ENCODE measurements at places on chromosomes 2 and 18. TPM values are rescaled to one million over a fixed set of nuclear protein-coding genes. Genes with fewer than 3 reads are reported as not detected.

Gene FN1
- 7,693 TPM for total RNA-seq

Gene GLI2
- 4.7 TPM for total RNA-seq

Gene TNS1
- 45.2 TPM for total RNA-seq

Gene IL18RAP
- total RNA-seq: not detected

Gene NETO1
- total RNA-seq: 0.36 TPM

Gene VRK2
- 27.2 TPM for total RNA-seq

Gene RESP18
- not detected for total RNA-seq

Gene ATOH8
- total RNA-seq: 7.9 TPM

Gene TUBB8B
- total RNA-seq: not detected

Gene CYP1B1
- 1.1 TPM for total RNA-seq

Gene ANKRD30BL
- total RNA-seq: not detected

DNA sequence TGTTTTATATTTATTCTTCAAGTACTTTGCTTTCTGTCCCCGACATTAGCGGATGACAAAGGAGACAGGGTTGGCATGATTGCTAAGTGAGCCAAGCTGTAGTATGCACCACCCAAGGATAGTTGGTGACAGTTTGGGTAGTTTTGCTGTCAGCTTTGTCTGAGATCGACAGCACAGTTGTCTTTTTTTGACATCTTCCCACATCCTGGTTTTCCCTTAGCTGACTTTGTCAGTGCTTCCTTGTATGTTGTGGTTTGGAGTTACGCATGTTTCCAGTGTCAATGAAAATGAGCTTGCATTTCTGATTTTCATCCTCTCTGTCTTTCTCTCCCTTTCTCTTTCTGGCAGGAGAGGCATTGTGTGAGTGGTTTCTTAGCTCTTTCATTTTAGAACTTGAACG lies 44.6 kb upstream of the DOCK10 start:
- H3K4me3 ChIP-seq: no peak overlapping the region
- no peak overlapping the region for H3K27ac ChIP-seq
- H3K27me3 ChIP-seq: no peaks in the 10 kb centered on the region
- peaks cover 5% of the 10 kb centered on the region for H3K4me1 ChIP-seq
- DNase-seq: no peak

GRCh38 chr2:74512744-74513604 lies 1.3 kb upstream of the TLX2 start:
- H3K4me1 ChIP-seq: 0 out of 2 replicates have a peak, but pooled peaks cover 2% of the 10 kb centered on the region
- peaks cover 69% of the 10 kb centered on the region for H3K27me3 ChIP-seq
- H3K27ac ChIP-seq: no peak overlapping the region

DNA sequence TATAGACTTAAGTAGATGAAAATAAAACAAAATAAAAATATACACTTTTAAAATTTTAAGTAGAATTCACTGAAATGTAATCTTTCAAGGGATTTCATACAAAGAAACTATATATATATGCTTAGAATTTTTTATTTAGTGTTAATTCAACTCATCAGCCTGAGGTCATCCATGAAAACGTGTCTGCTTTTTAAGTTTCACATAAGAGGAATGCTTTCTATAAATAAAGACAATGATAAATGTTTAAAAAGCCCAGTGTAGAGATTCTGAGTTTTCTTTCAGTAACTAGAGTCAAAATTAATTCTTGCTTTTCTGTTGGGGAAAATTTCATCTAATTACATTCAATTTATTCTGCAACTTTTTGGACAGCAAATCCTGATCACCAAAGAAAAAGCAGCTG lies 213.3 kb downstream of the MBD5 start:
- H3K4me3 ChIP-seq: no peak overlapping the region
- DNase-seq: peak; percentile 42
- H3K27me3 ChIP-seq: no peaks in the 10 kb centered on the region

GRCh38 chr2:99382143-99382542 lies 45.0 kb downstream of the EIF5B start:
- H3K4me1 ChIP-seq: no peaks in the 10 kb centered on the region
- DNase-seq: no peak
- H3K27me3 ChIP-seq: no peaks in the 10 kb centered on the region
- peaks cover 27% of the 10 kb centered on the region for H3K36me3 ChIP-seq
- H3K27ac ChIP-seq: no peak overlapping the region

- no peaks in the 10 kb centered on the region for H3K27me3 ChIP-seq
- peaks cover 22% of the 10 kb centered on the region for H3K4me1 ChIP-seq
- no peak overlapping the region for H3K4me3 ChIP-seq
- no peaks in the 10 kb centered on the region for H3K36me3 ChIP-seq
- no peak for DNase-seq
- H3K27ac ChIP-seq: peak overlapping the region; percentile 94
Measured at GRCh38 chr2:110100480-110100879, 15.1 kb downstream of the MALL start.

DNA sequence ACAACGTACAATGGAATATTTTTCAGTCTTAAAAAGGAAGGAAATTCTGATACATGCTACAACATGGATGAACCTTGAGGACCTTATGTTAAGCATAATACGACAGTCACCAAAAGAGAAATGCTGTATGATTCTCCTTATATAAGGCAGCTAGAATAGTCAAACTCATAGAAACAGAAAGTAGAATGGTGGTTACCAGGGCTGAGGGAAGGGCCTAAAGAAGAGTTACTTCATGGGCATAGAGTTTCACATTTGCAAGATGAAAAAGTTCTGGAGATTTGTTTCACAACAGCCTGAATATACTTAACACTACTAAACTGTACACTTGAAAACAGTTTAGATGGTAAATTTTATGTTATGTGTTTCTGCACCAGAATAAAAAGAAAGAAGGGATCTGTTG lies 113.3 kb downstream of the GALNT1 start:
- peaks cover 6% of the 10 kb centered on the region for H3K36me3 ChIP-seq
- H3K27me3 ChIP-seq: no peaks in the 10 kb centered on the region
- no peak for DNase-seq
- no peak overlapping the region for H3K27ac ChIP-seq

DNA sequence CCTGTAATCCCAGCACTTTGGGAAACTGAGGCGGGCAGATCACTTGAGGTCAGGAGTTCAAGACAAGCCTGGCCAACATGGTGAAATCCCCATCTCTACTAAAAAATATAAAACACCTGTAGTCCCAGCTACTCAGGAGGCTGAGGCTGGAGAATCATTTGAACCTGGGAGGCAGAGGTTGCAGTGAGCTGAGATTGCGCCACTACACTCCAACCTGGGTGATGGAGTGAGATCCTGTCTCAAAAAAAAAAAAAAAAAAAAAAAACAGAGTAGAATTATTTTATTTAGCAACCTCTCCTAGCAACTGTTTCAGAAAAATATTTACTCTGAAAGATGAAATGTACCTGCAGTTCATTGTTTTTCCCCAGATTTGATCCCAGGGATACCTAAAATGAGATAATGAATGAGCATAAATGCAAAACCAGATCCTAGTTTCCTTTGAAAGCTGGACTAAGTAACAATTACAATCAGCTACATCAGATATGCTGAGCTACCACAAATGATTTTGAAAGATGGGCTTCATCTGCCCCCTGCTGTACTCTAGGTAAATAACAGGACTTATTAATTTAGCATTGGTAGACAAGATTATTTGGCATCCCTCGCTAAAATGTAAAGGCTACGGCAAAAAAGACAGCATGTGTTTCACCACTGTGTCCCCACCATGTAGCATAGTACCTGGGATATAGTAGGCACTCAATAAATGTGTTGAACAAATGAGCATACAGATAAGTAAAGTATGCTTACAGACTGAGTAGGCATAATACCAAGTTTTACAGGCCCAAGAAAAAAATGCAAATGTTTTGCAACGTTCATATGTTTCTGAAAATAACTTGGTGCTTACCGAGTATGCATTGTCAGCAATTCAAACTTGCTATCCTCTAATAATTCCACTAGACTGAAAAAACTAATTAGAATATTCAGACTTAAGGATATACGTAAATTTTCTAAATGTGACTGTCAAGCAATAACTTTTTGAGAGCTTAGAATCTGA lies 102.5 kb downstream of the ATL2 start:
- peaks cover 2% of the 10 kb centered on the region for H3K4me1 ChIP-seq
- DNase-seq: peak; percentile 87
- H3K36me3 ChIP-seq: no peaks in the 10 kb centered on the region
- H3K4me3 ChIP-seq: no peak overlapping the region

DNA sequence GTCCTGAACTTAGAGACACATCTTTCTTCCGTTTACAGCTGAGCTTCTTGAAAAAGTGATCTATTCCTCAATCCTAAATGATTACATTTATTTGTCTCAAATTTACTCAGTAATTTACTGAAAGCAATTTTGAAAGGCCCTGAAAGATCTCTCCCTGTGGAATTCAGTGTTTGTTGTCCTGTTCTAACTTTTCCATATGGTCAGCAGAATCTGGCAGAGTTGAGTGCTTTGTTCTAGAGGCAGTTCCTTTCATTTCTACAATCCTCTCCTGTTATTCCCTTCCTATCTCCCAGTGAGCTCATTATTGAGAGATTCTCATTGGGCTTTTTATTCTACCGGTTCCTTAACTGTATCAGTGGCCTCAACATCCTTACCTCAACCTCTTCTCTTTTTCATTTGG lies 36.5 kb upstream of the REG3G start:
- no peak for DNase-seq
- no peaks in the 10 kb centered on the region for H3K27me3 ChIP-seq
- H3K4me1 ChIP-seq: no peaks in the 10 kb centered on the region
- no peaks in the 10 kb centered on the region for H3K36me3 ChIP-seq
- no peak overlapping the region for H3K27ac ChIP-seq

DNA sequence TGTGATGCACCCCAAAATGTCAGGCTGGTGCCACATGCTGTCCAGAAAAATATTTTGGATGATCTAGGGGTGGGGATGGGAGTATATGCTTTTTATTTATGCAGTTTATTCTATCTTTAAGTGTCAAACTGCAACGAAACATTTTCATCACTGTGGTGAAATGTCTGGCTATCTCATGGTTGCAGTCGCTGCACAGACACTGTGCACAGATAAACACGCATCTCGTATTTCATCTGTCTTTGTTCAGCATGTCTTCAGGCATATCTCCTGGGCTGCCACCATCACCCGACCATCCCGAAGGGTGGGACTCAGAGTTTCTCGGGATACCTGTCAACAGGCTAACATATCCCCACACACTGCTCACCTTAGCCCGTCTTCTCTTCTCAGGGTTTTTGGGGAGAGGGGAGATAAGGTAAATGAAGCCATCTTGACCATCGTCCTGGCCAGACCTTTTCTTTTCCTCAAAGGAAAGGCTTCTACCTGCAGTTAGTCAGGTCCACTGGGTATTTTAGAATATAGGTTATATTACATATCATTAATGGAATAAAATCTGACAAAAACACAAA lies 80.7 kb upstream of the NABP1 start:
- no peak overlapping the region for H3K4me3 ChIP-seq
- DNase-seq: no peak
- H3K27ac ChIP-seq: no peak overlapping the region
- no peaks in the 10 kb centered on the region for H3K36me3 ChIP-seq
- no peaks in the 10 kb centered on the region for H3K27me3 ChIP-seq
- H3K4me1 ChIP-seq: no peaks in the 10 kb centered on the region

- no peak overlapping the region for H3K27ac ChIP-seq
- no peaks in the 10 kb centered on the region for H3K27me3 ChIP-seq
- no peak for DNase-seq
- H3K4me3 ChIP-seq: no peak overlapping the region
Measured at GRCh38 chr2:122519366-122519765, 763.9 kb downstream of the TSN start.

DNA sequence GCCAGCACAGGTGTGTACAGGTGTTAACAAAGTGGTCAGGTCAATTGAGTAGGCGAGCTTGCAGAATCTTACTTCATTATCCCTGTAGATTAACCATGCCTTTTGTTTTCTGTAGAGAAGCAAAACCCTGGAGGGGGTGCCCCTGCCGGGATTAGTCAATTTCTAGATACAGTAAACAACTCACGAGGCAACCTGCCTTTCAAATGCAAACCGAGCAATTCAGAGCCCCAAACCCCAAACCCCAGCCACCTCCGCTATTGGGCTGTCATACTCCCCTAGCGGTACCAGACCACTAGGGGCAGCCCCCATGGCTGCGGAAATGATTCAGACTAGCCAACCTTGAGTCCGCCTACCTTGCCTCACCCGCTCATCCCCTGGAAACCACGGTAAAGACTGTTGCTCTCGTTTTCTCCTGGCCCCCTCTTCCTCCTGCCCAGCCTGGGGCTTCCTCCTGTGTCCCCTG lies 61.4 kb upstream of the KIF5C start:
- no peak for DNase-seq
- no peak overlapping the region for H3K4me3 ChIP-seq
- H3K36me3 ChIP-seq: no peaks in the 10 kb centered on the region
- H3K4me1 ChIP-seq: peaks cover 14% of the 10 kb centered on the region

GRCh38 chr2:207873794-207874193 lies 104.1 kb upstream of the FZD5 start:
- no peak for DNase-seq
- no peaks in the 10 kb centered on the region for H3K36me3 ChIP-seq
- no peak overlapping the region for H3K27ac ChIP-seq
- peaks cover 4% of the 10 kb centered on the region for H3K4me1 ChIP-seq
- no peak overlapping the region for H3K4me3 ChIP-seq

DNA sequence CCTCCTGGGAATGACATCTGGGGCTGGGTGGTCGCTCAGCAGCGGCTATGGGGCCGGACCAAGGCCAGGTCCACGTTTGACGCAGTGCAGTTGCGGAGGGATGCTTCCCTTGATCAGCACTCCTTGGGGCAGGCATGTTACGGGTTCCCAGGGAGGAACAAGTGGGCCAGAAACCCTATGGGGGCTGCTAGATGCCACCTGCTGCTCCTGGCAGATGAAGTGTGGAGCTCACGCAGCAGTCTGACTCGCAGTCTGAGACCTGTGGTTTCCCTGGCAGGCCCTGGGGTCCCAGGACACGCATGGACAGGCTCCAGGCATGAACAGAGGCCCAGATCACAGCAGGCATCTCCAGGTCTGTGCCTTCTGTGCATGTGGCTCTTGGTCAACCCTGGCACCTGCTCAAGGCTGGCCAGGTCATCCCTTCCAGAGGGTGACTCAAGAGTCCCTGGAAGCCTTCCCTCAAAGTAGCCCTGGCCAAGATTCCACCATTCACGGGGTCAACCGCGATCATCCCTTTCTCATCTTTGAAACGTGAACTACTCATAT lies 20.0 kb downstream of the KCNF1 start:
- no peaks in the 10 kb centered on the region for H3K36me3 ChIP-seq
- H3K27ac ChIP-seq: peak overlapping the region; percentile 1
- no peaks in the 10 kb centered on the region for H3K27me3 ChIP-seq
- H3K4me1 ChIP-seq: peaks cover 43% of the 10 kb centered on the region
- H3K4me3 ChIP-seq: no peak overlapping the region

GRCh38 chr2:19797871-19798270 lies 103.9 kb downstream of the TTC32 start:
- H3K36me3 ChIP-seq: no peaks in the 10 kb centered on the region
- H3K4me3 ChIP-seq: no peak overlapping the region
- H3K4me1 ChIP-seq: peaks cover 17% of the 10 kb centered on the region
- peak; percentile 24 for DNase-seq
- H3K27me3 ChIP-seq: 0 out of 2 replicates have a peak, but pooled peaks cover 4% of the 10 kb centered on the region

GRCh38 chr2:191961556-191961955 lies 114.7 kb upstream of the CAVIN2 start:
- H3K4me1 ChIP-seq: 0 out of 2 replicates have a peak, but pooled peaks cover 4% of the 10 kb centered on the region
- no peak overlapping the region for H3K4me3 ChIP-seq
- H3K36me3 ChIP-seq: no peaks in the 10 kb centered on the region
- H3K27ac ChIP-seq: no peak overlapping the region

GRCh38 chr18:11000071-11000470 lies 149.3 kb downstream of the PIEZO2 start:
- no peaks in the 10 kb centered on the region for H3K27me3 ChIP-seq
- no peak for DNase-seq
- H3K36me3 ChIP-seq: no peaks in the 10 kb centered on the region
- H3K4me3 ChIP-seq: no peak overlapping the region
- no peak overlapping the region for H3K27ac ChIP-seq

Data from IMR-90 (cell line).